ENCODE measurements at places on chromosomes 13 and 19.

DNA sequence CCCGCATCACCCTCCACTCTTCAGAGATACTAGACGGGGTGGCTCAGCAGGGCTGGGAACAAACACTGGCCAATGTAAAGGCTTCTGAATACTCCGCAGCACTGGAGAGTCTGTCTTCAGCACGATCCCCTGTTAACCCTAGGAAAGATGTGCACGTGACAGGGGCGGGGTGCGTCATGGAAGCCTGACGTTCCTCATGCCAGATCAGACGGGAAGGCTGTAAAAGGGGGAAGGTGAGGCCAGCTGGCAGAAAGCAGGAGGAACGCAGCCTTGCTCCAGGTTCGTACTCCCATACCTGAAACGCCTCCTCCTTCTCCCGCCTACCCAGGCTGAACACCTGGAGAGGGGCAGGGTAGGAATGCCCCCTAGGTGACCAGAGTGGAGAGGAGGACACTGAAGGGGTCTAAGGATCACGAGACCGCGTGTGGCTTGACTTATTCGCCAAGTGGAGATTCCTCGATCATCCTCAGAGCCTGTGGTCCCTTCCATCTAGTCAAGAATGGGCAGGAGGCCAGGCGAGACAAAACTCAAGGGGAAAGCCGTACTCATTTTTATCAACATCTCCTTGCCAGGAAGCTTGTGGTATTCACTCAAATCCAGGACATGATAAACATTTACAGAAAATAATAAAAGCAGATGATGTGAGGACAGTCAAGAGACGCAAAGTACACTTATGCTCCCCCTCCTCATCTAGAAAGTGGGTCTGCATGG, 18.2 kb upstream of the FFAR2 start:
- DNase-seq, result no peak

DNA sequence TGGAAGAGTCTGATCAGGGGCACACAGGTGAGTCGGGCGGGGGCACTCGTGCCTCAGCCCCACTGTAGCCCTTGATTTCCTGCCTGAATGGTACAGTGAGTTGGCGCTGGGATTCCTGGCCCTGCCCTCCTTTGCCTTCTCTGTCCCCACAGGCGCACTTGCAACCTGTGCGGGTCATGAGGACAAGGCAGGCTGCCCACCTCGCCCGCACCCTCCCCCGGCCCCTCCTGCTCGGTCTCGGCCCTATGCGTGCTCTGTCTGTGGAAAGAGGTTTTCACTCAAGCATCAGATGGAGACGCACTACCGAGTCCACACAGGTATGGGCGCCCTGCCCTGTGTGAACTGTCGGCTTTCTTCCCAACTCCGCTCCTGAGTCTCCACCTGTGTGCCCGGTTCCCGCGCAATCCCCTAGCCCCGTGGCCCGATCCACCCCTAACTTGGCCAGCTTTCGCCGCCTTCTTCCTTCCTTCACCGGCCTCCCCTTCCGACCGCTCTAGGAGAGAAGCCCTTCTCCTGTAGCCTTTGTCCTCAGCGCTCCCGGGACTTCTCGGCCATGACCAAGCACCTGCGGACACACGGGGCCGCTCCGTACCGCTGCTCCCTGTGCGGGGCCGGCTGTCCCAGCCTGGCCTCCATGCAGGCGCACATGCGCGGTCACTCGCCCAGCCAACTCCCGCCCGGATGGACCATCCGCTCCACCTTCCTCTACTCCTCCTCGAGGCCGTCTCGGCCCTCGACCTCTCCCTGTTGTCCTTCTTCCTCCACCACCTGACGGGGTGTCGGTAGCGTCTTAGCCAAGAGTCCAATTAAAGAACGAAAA, 1.6 kb upstream of the KMT2B start:
- DNase-seq, result no peak

DNA sequence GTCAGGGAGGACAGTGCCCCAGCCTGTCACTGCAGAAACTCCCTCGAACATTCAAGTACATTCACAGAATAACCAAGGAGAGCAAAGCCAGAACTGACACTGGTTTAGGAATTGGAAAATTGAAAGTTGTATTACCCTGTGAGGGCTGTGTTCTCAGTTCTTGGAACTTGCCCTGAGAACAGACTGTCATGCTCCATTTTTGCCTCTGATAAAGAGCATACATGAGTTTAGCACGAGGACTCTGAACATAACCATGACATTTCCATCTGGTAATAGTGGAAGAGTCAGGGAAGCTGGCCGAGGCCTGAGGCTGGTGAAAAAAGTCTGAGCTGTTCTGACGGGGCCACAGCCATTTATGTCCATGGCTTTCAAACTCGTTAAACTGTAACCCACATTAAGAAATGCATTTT, 15.2 kb upstream of the SLC25A30 start:
- DNase-seq, result no peak

- no peak for DNase-seq
Observed at GRCh38 chr19:47446534-47447469, 24.9 kb downstream of the SLC8A2 start.

DNA sequence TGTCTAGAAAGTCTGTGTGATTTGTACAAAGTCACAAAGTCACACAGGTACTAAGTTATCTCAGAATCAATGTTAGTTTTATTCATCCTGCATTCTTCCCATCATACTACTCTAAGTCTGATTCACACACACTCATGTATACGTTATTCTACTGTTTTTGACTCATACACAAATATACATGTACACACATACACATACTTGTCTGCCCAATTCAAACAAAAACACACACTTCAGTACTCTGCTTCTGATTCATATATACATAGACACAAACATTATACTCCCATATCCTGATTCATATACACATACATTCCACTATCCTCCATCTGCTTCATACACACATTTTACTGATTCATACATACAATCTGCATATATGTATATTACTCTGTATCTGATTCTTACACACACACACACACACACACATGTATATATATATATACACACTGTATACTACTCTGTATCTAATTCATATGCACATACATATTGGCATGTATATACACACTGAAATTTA, 69.3 kb downstream of the KLF12 start:
- DNase-seq, result no peak

GRCh38 chr19:36081385-36081784, 26.7 kb downstream of the WDR62 start:
- no peak for DNase-seq

GRCh38 chr13:34230271-34230670, 412.3 kb downstream of the RFC3 start:
- DNase-seq, result no peak

GRCh38 chr13:21901811-21902708, 231.2 kb downstream of the FGF9 start:
- DNase-seq, result no peak

GRCh38 chr13:108781312-108781711, 151.9 kb downstream of the MYO16 start:
- no peak for DNase-seq

DNA sequence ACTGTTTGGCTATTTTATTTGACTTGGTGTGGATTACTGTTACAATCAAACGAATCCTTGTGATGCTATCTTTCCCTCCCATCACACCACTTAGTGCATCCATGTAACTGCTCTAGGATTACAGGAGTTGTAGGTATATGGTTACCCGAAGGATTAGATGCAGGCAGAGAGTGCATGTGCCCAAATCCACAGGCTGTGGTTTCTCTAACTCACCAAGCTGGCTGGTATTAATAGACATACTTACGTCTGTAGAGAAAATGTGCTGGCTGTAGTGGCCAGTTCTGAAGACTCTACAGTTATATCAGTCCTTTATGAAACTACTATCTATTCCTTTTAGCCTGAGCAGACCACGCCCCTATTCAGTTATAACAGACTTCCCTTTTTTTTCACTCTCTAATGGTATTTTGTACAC, 1.1 kb upstream of the HMGB1 start:
- DNase-seq, result no peak

GRCh38 chr19:38223119-38223523, 901 bp downstream of the DPF1 start:
- no peak for DNase-seq

- DNase-seq, result peak; percentile 68
Observed at GRCh38 chr19:13840305-13841085, 36.4 kb upstream of the NANOS3 start.

DNA sequence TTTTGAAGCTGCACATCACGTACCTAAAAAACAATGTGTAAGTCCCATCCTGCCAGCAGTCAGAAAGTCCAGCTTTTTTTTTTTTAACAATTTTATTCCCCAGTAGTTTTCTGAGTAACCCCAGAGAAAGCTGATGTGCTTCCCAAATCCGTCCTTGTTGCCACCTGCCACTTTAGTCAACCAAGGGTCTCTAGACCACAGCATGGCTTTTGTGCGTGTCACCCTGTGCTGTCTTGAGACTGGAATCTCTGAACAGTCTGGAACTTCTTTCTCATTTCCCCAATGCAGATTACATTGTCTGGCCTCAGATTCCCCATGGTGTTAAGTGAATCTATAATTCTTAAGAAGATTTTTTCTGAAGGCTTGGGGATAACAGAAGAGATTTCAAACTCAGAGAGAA, 289.2 kb upstream of the KLF12 start:
- no peak for DNase-seq

GRCh38 chr13:51922771-51923480, 61.2 kb downstream of the CCDC70 start:
- DNase-seq, result no peak

DNA sequence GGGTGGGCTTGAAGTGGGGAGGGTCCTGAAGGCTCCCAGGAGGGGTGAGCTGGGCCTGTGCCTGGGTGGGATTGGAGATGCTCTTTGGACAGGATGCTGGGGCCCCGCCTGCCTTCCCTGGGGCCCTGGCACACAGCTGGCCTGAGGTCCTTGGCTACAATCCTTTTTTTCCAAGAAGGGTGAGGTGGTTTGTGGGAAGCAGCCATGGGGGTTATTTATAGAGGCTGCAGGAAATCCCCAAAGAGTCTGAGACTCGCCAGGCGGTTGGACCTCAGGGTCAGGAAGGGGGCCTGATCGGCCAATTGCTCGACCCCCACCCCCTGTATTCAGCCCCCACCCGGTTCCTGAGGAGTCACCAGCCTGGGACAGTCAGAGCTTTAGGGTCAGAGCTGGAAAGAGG, 10.0 kb downstream of the GTPBP3 start:
- DNase-seq, result no peak

DNA sequence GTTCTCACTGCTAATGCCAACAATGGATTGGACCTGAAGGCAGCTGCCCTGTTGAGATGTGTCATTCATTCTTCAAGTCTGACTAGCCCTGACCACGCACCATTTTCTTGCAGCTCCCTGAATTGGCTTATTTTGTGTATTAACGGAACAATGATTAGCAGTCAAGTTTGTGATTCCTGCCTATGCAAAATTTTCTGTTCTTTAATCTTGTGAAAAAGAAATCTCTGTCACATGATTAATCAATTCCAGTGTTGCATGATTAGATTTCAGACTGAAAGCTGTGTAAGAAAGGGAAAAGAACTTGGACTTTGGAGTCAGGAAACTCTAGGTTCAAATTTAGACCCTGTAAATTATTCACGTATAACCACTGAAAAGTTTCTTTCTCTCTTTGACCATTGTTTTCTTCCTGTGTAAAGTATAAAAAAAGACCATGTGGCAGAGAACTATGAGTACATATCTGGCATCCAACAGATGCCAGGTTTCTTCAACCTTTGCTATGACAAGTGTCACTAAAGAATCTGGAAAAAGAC, 64.5 kb upstream of the SLC10A2 start:
- DNase-seq, result no peak

DNA sequence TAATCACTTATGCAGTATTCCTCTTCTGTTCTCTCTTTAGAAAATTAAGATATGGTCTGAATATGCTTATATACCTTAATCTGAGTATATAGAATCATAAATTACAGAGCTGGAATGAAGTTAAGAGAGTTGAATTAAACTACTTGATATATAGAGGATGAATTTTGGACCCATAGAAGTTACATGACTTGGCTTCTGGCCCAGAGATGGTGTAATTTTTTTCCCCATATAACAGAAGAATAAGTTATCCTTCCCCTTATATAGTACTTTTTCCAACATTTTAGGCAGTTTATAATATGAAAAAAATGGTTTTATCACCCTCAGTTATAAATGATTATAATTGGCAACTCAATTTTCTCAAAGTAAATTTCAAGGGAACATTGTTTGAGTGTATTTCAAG, 616.3 kb downstream of the TBC1D4 start:
- DNase-seq, result no peak

- peak; percentile 95 for DNase-seq
Observed at GRCh38 chr19:14381689-14382474, 638 bp downstream of the ADGRE5 start.

DNA sequence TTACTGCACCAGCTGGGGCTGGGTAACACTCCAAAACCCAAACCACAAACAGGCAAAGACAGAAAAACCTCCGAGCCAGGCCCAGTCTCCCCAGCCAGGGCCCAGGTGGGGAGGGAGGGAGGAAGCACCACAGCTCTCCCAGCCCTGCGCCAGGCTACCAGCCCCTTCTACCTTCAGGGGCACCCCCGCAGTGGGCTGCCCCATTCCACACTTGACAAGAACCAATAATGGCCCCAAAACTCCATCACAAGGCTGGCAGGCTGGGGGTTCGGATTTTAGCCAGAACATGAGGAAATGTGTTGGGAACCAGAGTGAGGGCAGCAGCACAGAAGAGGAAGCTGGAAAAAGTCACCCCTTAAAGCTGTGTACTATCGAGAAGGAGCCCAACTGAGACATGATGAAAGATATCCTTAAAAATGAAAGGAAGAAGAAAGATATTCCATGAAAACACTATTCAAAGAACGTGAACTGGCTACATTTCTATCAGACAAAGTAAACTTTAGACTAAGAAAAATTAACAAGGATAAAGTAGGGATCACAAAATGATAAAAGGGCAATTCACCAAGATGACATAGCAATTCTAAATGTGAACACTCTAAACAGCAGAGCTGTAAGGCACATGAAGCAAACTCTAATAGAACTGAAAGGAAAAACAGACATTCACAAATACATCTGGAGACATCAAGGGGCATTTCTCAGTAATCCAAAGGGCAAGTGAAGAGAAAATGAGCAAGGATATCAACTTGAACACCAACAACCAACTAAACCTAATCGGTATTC, 12.9 kb downstream of the TUBGCP3 start:
- DNase-seq, result no peak

DNA sequence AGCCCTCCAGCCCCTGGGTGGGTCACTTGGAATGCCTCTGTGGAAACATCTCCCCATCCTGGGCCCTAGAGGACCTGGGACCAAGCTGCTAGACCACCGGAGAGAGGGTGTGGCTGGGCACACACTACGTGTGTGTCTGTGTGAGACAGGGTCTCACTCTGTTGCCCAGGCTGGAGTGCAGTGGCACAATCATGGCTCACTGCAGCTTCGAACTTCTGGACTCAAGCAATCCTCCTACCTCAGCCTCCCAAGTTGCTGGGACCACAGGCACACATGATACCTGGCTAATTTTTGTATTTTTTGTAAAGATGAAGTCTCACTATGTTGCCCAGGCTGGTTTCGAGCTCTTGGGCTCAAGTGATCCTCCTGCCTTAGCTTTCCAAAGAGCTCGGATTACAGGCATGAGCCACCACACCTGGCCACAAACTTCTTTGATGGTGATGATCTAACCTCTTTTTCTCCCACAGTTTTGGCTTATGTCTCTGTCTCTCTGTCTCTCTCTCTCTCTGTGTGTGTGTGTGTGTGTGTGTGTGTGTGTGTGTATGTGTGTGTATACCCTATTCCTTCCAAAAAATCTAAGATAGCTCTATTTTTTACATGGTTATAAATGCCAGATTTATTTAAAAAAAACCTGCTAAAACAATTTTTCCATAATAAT, 32.1 kb upstream of the SLC7A9 start:
- no peak for DNase-seq

- DNase-seq, result no peak
Observed at GRCh38 chr13:32878163-32878562, 138.1 kb upstream of the KL start.
